ENCODE measurements at places on chromosomes 13 and 19. TPM values are rescaled to one million over a fixed set of nuclear protein-coding genes. Genes with fewer than 3 reads are reported as not detected.

PEAK3 gene
- total RNA-seq: 2.6 TPM

GJB2 gene
- total RNA-seq: 0.26 TPM

ASF1B gene
- total RNA-seq: 0.87 TPM

MIDN gene
- 156 TPM for total RNA-seq

NPAS1 gene
- not detected for total RNA-seq

CACNA1A gene
- total RNA-seq: 0.84 TPM

GIPC3 gene
- 1.8 TPM for total RNA-seq

KASH5 gene
- total RNA-seq: not detected

C1QTNF9B gene
- not detected for total RNA-seq

ZNF813 gene
- 3.6 TPM for total RNA-seq

C2CD4C gene
- 5.9 TPM for total RNA-seq

FCER2 gene
- total RNA-seq: 0.67 TPM

LMTK3 gene
- 0.45 TPM for total RNA-seq

CKM gene
- total RNA-seq: not detected

MTUS2 gene
- not detected for total RNA-seq

ZNF154 gene
- 4.8 TPM for total RNA-seq

CEACAM7 gene
- not detected for total RNA-seq

KCNK6 gene
- total RNA-seq: 14.3 TPM

TYROBP gene
- total RNA-seq: 201 TPM
